ENCODE measurements at places on chromosomes 2 and 18.

DNA sequence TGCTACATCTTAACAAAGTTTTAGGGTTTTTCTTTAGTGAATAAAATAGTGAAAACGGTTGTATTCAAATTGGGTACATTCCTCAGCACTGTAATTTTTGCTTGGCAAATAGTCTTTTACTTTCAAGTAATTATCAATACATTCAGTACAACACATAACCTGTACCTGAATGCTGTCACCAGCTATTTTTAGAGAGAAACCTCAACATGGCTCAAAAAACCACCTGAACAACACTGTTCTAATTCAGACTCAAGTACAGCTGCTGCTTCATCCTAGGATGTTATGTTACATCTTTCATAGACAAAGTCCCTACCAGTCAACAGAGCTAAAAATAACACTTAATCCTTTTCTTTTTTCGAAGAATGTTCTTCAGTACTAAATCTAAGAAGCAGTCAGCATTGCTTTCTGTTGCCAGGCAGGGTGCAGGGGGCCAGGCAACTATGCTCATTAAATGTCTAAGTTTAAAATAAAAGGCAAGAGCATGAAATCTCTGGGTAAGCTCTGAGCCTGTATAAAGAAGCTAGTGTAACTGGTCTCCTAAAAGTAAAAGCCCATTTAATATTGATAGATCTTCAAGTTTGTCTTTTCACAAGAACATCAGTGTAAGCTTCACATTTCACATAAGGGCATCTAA lies 20.5 kb downstream of the PDIA6 start:
- DNase-seq: peak; percentile 23

GRCh38 chr2:188119112-188119838 lies 172.4 kb upstream of the GULP1 start:
- DNase-seq: no peak

DNA sequence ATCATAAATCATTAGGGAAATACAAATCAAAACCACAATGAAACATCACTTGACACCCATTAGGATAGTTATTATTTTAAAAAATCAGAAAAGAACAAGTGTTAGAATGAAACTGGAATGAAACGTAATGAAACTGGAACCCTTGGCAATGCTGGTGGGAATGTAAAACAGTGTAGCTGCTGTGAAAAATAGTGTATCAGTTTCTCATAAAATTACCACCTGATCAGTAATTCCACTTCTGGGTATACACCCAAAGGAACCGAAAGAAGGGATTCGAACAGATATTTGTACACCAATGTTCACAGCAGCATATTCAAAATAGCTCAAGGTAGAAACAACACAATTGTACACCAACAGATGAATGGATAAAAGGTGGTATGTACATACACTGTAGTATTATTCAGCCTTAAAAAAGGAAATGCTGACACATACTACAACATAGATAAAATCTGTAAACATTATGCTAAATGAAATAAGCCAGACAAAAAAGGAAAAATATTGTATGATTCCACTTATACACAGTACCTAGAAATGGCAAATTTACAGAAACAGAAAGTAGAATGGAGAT lies 27.0 kb downstream of the ROCK1 start:
- DNase-seq: no peak

DNA sequence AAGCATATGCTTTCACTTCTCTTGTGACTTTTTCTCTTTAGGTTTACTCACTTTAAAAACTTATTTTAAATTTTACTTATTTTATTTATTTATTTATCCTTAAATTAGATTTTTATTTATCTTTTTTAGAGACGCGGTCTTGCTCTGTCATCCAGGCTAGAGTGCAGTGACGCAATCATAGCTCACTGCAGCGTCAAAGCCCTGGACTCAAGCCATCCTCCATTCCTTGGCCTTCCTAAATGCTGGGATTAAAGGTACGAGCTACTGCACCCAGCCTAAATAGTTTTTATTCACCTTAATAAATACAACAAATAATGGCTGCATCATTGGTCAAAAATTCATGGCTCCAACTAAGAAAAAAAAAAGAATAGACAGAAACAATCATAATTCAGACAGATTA lies 415.7 kb upstream of the FIGN start:
- DNase-seq: no peak

- no peak for DNase-seq
Measured at GRCh38 chr18:68035774-68036522, 519.4 kb upstream of the DSEL start.

All from natural killer cell (primary cell).